ENCODE measurements at places on chromosomes 12 and 14.

GRCh38 chr12:4962539-4963486, 53.1 kb downstream of the KCNA1 start:
- DNase-seq = no peak

GRCh38 chr12:102423462-102423861, 56.9 kb downstream of the IGF1 start:
- no peak for DNase-seq

GRCh38 chr12:72110937-72111650, 161.1 kb upstream of the TRHDE start:
- no peak for DNase-seq

DNA sequence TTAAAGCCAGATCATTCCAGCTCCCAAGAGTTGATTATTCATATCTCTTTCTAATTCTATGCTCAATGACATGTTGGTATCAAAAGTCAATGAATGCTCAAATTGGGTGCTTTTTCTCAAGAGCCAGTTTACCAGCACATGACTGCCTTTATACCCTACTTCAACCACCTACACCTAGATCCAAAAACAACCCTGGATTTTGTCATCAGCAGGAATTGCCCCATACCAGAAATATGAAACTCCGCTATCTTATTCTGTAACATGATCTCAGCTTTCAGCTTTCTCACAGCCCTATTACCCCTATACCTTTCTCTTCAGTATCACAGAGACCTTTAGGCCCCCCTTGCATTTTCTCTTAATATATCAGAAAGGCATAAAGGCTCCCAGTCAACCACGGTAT, 32.3 kb upstream of the ESR2 start:
- no peak for DNase-seq

DNA sequence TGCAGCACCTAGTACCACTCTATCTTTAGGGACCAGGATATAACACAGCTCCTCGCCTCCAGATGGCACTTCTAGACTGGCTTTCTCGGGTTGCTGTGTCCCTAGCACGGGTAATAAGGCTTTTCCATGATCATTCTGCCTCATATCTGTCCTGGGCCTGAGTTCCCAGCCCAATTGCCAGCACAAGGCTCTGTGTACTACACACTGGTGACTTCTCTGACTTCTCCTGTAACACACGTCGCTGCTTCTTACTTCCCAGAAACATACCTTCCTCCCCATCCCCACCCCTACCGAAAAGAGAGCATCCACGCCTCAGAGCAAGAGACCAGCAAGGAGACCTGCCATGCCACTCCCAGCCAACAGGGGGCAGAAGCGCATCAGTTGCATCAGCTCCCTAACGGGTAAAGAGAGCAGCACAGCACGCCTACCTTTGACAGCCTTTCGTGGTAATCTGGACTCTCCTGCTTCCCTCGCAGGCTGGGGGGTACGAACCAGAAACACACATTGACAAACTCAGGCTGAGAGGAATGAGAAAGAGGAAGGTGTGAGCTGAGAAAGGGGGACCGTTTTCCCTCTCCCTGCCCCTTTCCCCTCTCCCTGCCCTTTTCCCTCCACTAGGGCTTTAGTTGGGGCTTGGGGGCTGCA, 21.2 kb upstream of the ZNF740 start:
- peak; percentile 96 for DNase-seq

DNA sequence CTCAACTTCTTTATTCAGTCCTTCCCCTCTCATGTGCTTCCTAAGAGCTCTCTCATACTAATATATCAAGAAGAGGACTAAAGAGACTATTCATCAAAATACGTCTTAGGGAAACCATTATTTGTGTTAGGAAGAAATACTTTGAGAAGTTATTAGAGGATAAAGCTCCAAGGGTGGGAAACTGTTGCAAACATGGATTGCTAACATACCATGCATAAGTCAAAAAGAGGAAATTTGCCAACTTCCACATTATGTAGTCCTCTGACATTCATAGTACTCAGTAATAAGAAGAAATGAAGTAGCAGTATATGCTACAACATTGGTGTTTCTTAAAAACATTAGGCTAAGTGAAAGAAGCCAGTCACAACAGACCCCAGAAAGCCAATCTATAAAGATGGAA, 128.8 kb upstream of the CLEC14A start:
- DNase-seq = no peak

DNA sequence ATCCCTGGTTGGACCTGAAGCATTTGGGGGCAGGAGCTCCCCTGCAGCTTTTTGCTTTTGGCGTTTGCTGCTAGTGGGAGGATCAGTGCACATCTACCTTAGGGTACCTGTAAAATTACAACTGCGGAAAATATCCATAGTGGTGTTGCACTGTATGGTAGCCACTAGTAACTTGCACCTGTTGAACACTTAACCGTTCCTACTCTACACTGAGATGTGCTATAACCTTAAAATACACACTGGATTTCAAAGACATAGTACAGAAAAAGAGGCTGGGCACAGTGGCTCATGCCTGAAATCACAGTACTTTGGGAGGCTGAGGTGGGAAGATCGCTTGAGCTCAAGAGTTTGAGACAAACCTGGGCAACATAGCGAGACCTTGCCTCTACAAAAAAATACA, 2.9 kb downstream of the P2RX4 start:
- DNase-seq = no peak

- DNase-seq = no peak
Measured at GRCh38 chr12:7015555-7016370, 2.5 kb downstream of the LPCAT3 start.

DNA sequence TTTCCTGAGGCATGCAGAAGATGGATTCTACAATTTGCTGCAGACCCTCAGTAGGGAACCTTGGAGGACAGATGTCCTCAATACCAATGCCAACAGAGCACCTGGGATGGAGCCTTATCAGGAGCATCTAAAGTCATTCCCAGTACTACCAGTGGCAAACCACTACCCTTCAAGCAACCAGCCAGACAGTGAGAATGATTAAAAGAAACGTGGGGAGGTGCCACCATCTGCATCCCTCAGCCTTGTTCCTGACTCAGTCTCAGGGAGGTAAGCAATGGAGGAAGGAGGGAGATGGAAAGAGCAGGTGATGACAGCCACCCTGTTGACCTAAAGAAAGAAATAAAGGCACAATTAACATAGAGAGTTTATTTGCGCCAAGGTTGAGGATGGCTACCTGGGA, 175.2 kb upstream of the GRIN2B start:
- DNase-seq = no peak

- DNase-seq = no peak
Measured at GRCh38 chr14:69882915-69883314, 3.7 kb downstream of the SMOC1 start.

DNA sequence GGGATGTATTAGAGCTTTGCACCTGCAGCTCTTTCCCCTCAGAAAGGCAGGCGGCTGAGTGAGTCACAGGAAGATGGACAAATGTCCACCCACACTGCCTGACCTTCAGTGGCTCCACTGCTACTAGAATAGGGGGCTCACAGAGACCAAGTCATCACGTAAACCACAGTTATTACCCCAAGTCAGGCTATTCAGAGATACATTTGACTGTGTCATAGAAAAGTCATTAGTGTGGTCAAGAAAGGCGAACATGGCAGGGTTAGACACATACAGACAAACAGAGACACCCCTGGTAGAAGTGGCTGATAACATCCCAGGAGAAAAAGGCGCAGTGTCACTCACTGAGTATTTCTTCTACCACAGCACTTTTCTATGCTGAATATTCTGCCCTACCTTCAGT, 36.0 kb downstream of the GCH1 start:
- DNase-seq = no peak

DNA sequence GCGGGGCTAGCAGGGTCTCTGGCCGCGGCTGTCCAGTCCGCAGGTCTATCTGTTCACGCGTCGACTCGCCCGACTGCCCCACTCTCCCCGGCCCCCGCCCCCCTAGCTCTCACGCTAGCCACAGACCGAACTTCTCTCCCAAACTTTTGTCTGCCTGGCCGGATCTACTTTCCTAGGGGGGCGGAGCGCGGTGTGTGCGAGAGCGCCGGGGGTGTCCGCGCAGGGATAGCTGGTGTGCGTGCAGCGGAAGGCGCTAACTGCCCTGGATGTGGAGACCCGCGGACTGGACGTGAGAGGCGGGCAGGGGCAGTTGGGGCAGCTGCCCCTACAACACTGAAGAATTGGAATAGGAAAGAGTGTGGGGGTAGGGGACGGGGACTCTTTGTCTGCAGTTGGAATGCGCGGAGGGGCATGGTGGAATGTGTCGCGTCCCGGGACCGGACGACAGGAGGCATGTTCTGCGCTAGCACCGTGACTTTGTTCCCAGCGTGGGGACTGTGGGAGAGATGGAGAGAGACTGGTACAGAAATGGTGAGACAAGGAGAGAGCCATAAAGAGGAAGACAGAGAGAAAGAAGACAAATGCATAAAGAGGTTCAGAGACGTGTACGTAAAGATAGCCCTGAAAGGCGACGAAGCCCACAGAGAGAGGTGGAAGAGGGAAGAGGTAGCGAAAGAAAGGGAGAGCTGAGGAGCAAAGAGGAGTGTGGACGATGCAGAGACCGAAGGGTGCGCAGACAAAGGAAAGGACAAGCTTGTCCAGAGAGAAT, at the start of gene AJUBA:
TSS of gene AJUBA (minus strand) at position 75 of the 769 bp plus-strand sequence. CDS start 285 bp downstream, outside the sequence.
- peak; percentile 99 for DNase-seq

- no peak for DNase-seq
Measured at GRCh38 chr12:62910549-62911169, 24.3 kb downstream of the PPM1H start.
